Activated CD4-positive, alpha-beta T cell treated with anti-CD3 and anti-CD28 coated beads, Interleukin-2, amount 50 U/mL, for 4 hours (primary cell): ENCODE measurements at places on chromosomes 11 and 22.

DNA sequence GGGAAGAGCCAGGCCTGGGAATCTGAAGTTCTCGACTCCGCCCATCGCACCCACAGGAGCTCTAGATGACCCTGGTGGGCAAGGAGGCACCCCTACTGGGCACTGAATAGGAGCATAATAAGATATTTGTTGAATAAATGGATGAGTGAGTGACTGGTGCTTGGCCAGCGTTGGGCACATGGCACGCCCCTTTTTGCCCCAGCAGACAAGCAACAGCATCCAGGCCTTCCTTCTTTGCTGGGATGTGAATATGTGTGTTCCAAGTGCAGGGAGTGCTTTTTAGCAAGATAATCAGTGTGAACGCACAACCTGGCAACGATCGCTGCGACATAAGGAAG is 443 bp upstream of the CELF1 start:
- no peak for DNase-seq

DNA sequence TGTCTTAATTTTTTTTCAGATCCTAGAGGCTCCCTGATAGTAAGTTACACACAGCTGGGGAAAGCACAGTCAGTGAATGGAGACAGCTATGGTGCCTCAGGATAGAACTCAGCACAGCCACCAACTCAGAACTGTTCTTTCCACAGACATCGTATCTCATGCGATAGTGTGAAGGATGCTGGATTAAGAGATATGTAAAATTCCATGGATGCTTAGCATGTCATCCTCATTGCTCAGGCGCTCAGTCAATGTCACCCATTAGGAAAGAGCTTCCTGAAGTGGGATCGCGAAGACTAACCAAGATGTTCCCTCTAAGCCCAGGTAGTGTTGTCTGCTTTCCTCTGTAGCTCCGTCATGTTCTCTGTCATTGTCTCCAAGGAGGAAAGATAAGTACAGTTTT is 1000.4 kb downstream of the OPCML start:
- DNase-seq, result no peak

GRCh38 chr11:119615003-119615881 is 113.8 kb downstream of the NECTIN1 start:
- no peak for DNase-seq

DNA sequence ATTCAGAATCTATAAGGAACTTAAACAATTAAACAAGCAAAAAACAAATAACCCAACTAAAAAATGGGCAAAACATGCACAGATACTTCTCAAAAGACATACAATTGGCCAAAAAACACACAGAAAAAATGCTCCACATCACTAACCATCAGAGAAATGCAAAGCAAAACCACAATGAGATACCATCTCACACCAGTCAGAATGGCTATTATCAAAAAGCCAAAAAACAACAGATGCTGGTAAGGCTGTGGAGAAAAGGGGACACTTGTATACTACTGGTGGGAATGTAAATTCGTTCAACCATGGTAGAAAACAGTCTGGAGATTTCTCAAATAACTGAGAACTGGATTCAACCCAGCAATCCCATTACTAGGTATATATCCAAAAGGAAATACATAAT is 24.8 kb downstream of the ENTHD1 start:
- DNase-seq, result no peak

- DNase-seq, result no peak
These were observed 9.2 kb downstream of the TP53I11 start for GRCh38 chr11:44941259-44942021.

- DNase-seq, result no peak
These were observed 119.7 kb upstream of the BID start for GRCh38 chr22:17893900-17894535.

- DNase-seq, result no peak
These were observed 8.8 kb upstream of the KLHL35 start for GRCh38 chr11:75441804-75442132.

GRCh38 chr11:46198245-46199240 is 77.3 kb upstream of the PHF21A start:
- no peak for DNase-seq

- DNase-seq, result no peak
These were observed 26.7 kb downstream of the NNMT start for GRCh38 chr11:114322934-114323333.

- no peak for DNase-seq
These were observed 23.6 kb downstream of the KCNJ4 start for GRCh38 chr22:38431266-38432010.

DNA sequence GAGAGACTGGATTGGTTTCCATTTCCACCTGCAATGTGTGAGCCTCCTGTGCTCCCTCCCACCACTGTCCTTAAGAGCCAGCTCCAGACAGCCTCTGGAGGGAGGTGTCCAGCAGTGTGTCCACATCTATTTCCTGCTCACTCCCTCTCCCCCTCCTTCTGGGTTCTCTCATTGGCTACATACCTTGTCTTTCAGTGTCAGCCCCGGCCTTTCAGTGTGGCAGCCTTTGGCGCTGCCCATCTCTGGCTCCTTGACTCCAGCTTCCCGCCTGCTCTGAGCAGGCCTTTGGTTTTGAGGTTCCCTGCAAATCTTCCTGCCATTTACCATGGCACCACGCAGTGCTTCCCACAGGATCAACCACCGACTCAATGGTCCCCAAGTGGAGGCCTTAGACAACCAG is 19.0 kb upstream of the PTPRJ start:
- no peak for DNase-seq

DNA sequence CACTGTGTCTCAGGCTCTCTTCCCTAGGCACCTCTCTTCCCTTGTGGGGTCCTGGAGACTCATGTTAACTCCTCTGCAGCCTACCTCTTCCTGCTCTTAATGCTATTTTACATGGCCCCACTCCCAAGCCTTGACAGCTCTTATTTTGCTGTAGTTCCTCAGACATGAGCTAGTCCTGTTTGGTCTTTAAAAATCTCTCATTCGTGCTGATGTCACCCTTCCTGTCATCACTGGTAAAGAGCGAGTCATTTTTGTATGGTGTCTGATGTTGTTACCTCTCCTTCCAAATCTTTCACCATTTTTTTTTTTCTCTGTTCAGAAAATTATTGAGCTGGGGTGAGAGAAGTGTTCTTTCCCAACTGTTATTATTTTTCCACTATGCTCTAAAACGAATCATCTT is 84.8 kb upstream of the ZBED5 start:
- no peak for DNase-seq

DNA sequence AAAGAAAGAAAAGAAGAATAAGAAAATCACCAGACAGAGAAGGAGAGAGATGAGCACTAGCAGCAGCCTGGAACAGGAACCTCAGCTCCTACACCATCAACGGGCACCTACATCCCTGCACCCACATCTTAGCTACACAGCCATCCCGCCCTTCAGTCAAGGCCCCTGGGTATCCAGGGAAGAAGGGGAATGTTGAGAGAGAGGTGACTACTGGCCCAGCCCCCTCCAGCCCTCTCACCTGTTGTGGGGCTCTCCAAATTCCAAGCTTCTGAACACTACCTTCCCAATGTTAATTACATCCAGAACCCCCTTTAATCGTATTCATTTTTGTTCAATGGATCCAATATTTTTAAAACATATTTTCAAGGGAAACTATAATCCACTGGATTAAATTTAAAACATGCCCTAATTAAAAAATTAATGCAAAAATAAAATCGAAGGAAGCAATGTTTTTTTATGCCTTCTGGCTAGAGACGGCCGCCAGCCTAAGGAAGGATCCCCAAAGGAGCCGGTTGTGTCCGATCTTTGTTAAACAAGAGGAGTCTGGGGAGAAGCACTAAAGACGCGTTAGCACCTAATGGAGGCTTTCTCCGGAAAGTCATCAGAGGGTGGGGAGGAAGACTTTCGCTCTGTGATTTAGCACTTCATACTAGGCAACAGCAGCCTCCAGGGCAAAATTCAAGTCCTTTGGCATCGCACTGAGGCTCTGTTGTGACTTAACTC is 9.5 kb downstream of the TPST2 start:
- DNase-seq, result no peak

DNA sequence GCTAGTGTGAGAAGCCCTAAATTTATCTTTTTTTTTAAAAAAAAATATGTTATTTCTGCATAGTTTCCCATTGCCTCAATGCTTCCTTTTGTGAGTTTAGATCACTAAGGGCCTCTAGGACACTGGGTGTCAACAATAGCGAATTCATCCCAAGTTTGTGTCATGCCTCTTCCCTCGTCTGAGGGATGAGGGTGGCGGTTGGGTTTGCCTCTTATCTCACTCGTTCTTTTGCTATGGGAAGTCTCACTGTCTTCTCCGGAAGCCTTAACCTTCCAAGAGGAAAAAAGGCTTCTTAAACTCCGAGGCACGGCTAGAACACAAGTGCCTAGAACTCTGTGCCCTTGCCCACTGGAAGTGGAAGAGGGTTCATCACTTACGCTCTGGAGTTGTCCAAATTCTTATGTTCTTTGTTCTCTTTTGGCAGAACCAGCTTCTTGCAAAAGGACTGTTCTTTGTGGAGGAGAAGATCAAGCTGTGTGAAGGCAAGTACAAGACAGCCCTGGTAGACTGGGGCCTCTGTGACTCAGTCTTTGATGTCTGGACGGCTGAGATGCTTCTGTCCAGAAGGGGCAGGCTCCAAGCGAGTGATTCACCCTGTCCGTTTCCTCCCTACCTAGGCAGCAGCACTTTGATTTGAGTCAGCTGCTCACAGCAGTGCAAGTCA is 78.5 kb downstream of the TRAF6 start:
- peak; percentile 39 for DNase-seq

- DNase-seq, result no peak
These were observed 210.3 kb upstream of the ZBED5 start for GRCh38 chr11:11068113-11068512.

GRCh38 chr11:103904324-103904667 is 132.1 kb upstream of the DDI1 start:
- no peak for DNase-seq

GRCh38 chr11:19617696-19618523 is 94.7 kb upstream of the NAV2 start:
- no peak for DNase-seq

- DNase-seq, result no peak
These were observed 1.1 kb upstream of the ATP6V1E1 start for GRCh38 chr22:17629641-17630040.

GRCh38 chr11:103281301-103281700 is 172.1 kb downstream of the DYNC2H1 start:
- no peak for DNase-seq

DNA sequence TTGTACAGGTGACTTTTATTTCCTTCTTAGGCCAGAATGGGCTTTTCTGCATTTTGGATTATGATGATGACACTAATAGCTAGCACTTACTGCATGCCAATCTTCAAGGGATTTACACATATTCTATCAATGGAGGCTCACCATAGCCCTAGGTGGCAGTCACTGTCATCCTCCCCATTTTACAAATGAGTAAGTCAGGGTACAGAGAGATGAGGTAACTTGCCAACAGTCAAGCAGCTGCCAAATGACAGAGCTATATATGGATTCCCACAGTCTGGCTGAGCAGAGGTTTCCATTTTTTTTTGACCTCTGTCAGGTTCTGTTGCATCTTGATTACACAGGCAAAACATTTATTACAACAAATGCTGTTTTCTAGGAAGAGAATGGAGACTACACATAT is 23.8 kb upstream of the C11orf96 start:
- DNase-seq, result no peak

- no peak for DNase-seq
These were observed 1.1 kb downstream of the ZBTB44 start for GRCh38 chr11:130313383-130314183.

GRCh38 chr11:16806791-16807190 is 68.3 kb downstream of the C11orf58 start:
- DNase-seq, result no peak

- DNase-seq, result no peak
These were observed 4.4 kb downstream of the POLR2L start for GRCh38 chr11:837990-838307.

- no peak for DNase-seq
These were observed 14.0 kb downstream of the SGSM1 start for GRCh38 chr22:24819911-24820461.

DNA sequence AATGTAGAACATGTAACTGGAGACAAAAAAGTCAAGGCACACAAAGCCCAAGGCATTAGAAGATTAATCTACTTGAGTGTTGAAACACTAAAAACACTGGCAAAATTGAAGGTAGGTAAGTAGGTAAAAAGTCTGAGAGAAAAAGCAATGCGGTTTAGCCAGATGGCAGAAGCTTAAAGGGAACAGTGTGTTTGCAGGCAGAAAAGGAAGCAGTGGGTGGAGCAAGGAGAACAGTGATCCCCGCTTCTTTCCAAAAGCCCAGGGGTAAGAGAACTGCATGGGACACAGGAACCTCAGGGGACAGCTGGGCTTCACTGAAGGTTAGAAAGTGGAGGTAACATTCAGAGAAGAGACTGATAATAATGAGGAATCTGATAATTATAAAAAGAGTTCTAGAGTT is 16.0 kb downstream of the MRE11 start:
- no peak for DNase-seq

GRCh38 chr11:116563028-116563711 is 209.6 kb downstream of the BUD13 start:
- DNase-seq, result no peak

- DNase-seq, result no peak
These were observed 31.7 kb downstream of the LIF start for GRCh38 chr22:30214703-30215407.

- DNase-seq, result peak; percentile 2
These were observed 952 bp downstream of the YAP1 start for GRCh38 chr11:102111011-102111786.

DNA sequence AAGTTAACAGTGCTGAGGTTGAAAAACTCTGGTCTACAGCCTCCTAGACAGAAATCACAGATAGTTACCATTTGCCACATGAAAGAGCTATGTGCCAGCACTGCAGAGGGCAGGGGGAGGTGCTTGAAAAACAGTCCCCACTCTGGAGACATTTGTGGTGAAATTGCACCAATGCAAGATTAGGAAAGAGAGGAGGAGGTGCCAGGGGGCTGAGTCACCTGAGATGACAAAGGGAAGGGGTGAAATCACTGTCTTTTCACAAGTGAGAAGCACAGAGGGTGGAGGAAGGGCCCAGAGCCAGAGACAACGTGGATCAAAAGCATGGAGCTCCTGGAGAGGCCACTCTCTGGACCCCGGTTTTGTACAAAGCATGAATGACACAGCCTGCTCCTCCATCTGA is 196.3 kb downstream of the BUD13 start:
- no peak for DNase-seq

GRCh38 chr11:72005347-72006260 is 6.9 kb downstream of the IL18BP start:
- no peak for DNase-seq

- no peak for DNase-seq
These were observed 80.8 kb downstream of the ME3 start for GRCh38 chr11:86591631-86592030.

DNA sequence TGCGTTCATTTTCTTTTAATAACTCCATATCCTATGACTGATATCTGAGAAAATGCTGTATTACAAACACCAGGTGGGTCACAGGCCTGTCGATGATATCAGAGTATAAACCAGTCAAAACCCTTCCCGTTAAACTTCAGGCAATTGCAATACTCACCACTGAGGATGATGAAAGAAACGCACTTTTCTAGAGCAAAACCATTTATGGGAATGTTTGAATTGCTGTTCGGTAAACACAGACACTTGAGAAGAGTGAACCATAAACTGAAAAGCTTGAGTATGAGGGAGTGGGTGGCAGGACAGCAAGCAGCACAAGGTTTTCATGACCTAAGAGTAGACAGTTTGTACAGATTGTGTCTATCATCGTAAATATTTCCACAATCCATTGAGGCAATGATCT is 139.8 kb upstream of the CEP126 start:
- no peak for DNase-seq

GRCh38 chr22:46810856-46811786 is 48.7 kb downstream of the TBC1D22A start:
- no peak for DNase-seq
